ENCODE measurements at places on chromosomes 7 and 10.
A peak's percentile ranks its signal among the peaks of the same experiment; 100 is the strongest.

GRCh38 chr10:88676283-88677060 is 12.2 kb downstream of the LIPF start:
- no peaks in the 10 kb centered on the region for H3K36me3 ChIP-seq
- no peaks in the 10 kb centered on the region for H3K4me1 ChIP-seq
- no peak overlapping the region for H3K4me3 ChIP-seq
- H3K27ac ChIP-seq: no peak overlapping the region

DNA sequence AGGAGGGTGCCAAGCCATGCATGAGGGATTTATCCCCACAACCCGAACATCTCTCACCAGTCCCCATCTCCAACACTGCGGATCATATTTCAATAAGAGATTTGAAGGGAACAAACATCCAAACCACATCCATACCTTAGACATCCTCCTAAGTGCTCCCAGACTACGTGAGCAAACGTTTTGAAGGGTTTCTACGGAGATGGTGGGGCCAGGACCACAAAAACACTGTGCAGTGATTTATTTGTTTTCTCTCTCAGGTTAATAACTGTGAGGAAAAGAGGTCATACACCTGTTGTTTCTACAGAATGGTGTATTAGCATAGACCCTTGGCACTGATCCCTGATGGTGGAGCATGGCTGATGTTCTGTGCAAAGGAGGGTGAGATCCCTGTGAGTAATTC is 277.8 kb downstream of the FRMD4A start:
- no peaks in the 10 kb centered on the region for H3K27me3 ChIP-seq
- no peaks in the 10 kb centered on the region for H3K4me1 ChIP-seq
- H3K4me3 ChIP-seq: no peak overlapping the region
- DNase-seq: no peak

- DNase-seq: no peak
- H3K4me3 ChIP-seq: no peak within 1 kb of the TSS
- H3K27ac ChIP-seq: no peak within 1 kb of the TSS
- H3K36me3 ChIP-seq: no peaks in the 10 kb centered on the region
- H3K27me3 ChIP-seq: peaks cover 46% of the 10 kb centered on the region
Measured at GRCh38 chr10:132186488-132187429, at the start of gene DPYSL4. TSS of gene DPYSL4 (plus strand) at chr10:132186948. CDS start at chr10:132187064, 116 bp downstream.

- peaks cover 14% of the 10 kb centered on the region for H3K36me3 ChIP-seq
- no peaks in the 10 kb centered on the region for H3K27me3 ChIP-seq
- peak; percentile 58 for DNase-seq
- peaks cover 34% of the 10 kb centered on the region for H3K4me1 ChIP-seq
Measured at GRCh38 chr7:6106140-6106904, 75.1 kb downstream of the ANKRD61 start.

- H3K4me1 ChIP-seq: peaks cover 2% of the 10 kb centered on the region
- no peak overlapping the region for H3K4me3 ChIP-seq
- H3K27ac ChIP-seq: no peak overlapping the region
- H3K36me3 ChIP-seq: no peaks in the 10 kb centered on the region
Measured at GRCh38 chr7:134513169-134513752, 14.1 kb upstream of the AKR1B10 start.

All from activated CD4-positive, alpha-beta T cell treated with anti-CD3 and anti-CD28 coated beads, Interleukin-2, amount 10 ng/mL, durations not matched to agents 7 days and 5 days (primary cell).